ENCODE measurements at places on chromosomes 2 and 18. TPM values are rescaled to one million over a fixed set of nuclear protein-coding genes. Genes with fewer than 3 reads are reported as not detected.

The RPRD1A gene
- total RNA-seq: 25.1 TPM

The KCTD1 gene
- total RNA-seq: 5.8 TPM

The TBR1 gene
- total RNA-seq: not detected

The SAG gene
- total RNA-seq: not detected

The ARHGAP28 gene
- total RNA-seq: 3.6 TPM

The GRP gene
- total RNA-seq: not detected

The DSG4 gene
- not detected for total RNA-seq

The CLEC4F gene
- 0.13 TPM for total RNA-seq

The ATP5MC3 gene
- total RNA-seq: 66.4 TPM

The C2orf78 gene
- not detected for total RNA-seq

The PLGLB2 gene
- total RNA-seq: 0.65 TPM

The BMP10 gene
- not detected for total RNA-seq

The RAPGEF4 gene
- 11.8 TPM for total RNA-seq

The ITPRIPL1 gene
- total RNA-seq: 4.7 TPM

The HRH4 gene
- total RNA-seq: not detected

The RAB17 gene
- 6.8 TPM for total RNA-seq

The PLB1 gene
- total RNA-seq: under 0.01 TPM

The ADD2 gene
- 4.7 TPM for total RNA-seq

The SF3B1 gene
- 233 TPM for total RNA-seq

The MOGAT1 gene
- total RNA-seq: not detected

The TIA1 gene
- 90.8 TPM for total RNA-seq

The GBX2 gene
- 1.6 TPM for total RNA-seq

The SMYD5 gene
- total RNA-seq: 11.0 TPM

The SLC14A1 gene
- total RNA-seq: 0.32 TPM

The COBLL1 gene
- total RNA-seq: 3.6 TPM

The SPC25 gene
- total RNA-seq: 3.0 TPM

The ZNF385B gene
- total RNA-seq: not detected

The DSG3 gene
- under 0.01 TPM for total RNA-seq

The EPB41L3 gene
- 27.3 TPM for total RNA-seq

The SEPTIN10 gene
- 99.7 TPM for total RNA-seq
